T-cell (primary cell): ENCODE measurements at places on chromosomes 13 and 19.

DNA sequence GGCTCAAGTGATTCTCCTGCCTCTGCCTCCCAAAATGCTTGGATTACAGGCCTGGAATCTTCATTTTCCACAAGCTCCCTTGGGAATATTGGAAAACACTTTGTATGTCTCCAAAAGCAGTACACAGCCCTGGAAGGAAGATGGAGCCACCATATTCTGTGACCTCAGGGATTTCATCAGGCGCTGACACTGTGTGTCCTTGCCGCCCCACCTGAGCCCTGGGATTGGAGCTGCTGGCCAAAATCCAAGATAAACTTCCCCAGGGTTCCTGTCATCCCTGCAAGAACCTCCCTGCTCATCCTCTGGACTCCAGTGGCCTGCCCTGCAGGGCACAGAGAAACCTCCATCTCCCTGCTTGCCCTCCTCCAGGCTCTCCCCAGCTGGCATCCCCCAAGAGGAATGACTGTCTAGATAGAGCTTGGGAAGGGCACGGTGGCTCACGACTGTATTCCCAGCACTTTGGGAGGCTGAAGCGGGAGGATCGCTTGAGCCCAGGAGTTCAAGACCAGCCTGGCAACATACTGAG, 1.3 kb upstream of the GNG7 start:
- DNase-seq: no peak

GRCh38 chr19:33407716-33408115, 34.2 kb downstream of the CEBPG start:
- DNase-seq: no peak

DNA sequence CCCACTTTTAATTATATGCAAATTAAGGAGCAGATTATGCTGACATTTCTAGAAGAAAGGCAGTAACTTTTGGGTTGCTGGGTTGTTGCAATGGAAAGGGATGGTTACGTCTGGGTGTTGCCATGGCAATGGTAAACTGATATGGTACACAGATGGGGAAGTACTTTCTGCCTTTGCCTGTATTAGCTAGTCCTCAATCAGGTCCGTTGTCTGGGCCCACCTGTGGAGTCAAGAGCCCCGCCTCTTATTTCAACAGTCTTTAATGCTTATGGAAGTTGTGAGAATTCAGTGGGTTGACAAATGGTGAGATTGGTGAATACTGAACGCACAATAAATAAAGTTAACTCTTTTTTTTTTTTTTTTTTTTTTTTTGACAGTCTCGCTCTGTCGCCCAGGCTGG, 30.6 kb upstream of the DPP9 start:
- no peak for DNase-seq

GRCh38 chr19:7595466-7596133, at the start of gene CAMSAP3:
Gene CAMSAP3, plus strand, starts transcription at chr19:7595863. Its CDS starts 140 bp downstream, at chr19:7596003.
- DNase-seq: no peak

DNA sequence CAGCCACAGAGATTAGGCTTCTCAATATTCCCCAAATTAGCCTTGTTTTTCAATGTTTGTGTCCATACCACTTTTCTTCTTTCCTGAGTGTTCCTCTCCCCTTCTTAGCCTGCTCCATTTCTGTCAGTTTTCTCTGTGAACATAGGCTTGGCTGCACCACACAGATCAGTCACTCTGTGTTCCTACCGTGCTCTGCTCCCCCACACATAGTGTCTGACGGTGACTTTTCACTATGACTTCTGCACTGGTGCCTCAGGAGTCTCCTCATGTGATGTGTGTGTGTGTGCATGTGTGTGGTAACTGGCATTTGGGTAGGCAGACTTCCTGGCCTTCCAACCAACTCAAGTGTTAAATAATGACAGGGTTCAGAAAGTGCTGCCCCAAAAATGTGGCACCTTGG, 47.9 kb upstream of the MYCBP2 start:
- no peak for DNase-seq

GRCh38 chr19:51194527-51195315, 30.2 kb upstream of the CD33 start:
- no peak for DNase-seq

- no peak for DNase-seq
Observed at GRCh38 chr19:32022044-32022640, 323.3 kb upstream of the ZNF507 start.

GRCh38 chr13:30798776-30799355, 63.5 kb downstream of the ALOX5AP start:
- DNase-seq: no peak

DNA sequence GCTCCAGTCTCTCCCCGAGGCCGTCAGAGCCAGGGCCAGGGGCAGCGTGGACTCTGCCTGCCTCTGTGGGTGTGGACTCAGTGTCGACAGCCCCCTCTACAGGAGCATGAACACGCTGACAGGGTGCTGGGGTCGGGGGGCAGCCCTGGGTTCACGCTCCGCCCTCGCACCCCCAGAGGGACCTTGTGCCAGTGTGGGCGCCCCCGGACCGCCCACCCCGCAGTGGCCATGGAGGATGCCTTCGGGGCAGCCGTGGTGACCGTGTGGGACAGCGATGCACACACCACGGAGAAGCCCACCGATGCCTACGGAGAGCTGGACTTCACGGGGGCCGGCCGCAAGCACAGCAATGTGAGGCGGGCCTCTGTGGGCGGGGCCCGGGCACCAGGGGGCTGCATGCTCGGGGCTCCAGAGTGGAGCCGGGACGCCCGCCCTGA, 8.3 kb downstream of the TRPM4 start:
- DNase-seq: no peak

DNA sequence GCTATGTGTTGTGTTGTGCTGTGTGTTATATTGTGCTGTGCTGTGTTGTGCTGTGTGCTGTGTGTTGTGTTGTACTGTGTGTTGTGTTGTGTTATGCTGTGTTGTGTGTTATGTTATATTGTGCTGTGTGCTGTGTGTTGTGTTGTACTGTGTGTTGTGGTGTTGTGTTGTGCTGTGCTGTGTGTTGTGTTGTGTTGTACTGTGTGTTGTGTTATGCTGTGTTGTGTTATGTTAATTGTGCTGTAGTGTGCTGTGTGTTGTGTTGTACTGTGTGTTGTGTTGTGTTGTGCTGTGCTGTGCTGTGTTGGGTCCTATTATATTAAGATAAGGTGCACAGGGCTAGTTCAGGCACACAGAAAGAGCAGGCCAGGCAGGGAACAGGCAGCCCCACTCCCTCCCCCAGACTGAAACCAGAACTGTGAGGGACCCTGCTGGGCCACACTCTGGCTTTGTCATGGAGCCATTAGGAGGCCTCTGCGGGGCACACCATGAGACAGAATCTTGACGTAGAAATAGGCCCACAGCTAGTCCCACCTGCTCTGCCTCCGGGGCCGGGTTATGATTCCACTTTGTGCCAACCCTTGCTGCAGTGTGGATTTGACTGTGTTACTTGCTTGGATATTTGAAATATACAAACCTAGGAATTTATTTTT, 12.1 kb downstream of the SOX1 start:
- DNase-seq: no peak

DNA sequence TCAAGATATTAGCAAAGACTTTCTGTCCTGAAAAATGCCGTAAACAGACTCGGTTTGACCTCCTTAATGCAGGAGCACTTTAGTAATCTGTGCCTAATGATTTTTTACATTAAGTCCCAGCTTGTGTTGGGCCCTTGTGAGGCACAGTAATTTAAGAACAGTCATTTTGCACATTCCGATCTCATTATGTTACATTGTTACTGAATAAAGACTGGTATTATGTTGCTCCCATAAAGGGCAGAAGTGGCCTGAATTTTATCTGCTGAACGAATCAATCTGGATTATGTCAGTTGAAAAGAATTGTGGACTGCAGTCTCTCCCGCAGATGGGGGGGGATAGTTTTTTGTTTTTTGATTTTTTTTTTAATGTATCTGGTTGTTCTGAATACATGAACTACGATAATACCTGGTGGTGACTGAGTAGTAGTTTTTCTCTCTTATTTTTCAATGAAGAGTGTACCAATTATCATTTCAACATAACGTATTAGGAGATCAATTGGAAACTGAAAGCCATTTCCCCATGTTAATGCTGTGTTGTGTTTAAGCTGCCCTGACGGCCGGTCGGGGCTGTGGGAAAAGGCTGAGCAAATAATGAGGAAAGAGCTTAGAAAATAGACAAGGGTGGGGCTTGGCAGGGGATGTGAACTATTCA, 290.2 kb downstream of the ZNF536 start:
- no peak for DNase-seq

GRCh38 chr19:52638601-52639000, 446 bp upstream of the ZNF83 start:
- DNase-seq: no peak

GRCh38 chr13:45827318-45827717, 24.2 kb downstream of the SIAH3 start:
- no peak for DNase-seq

GRCh38 chr19:4732680-4733114, 9.1 kb upstream of the DPP9 start:
- peak; percentile 12 for DNase-seq

DNA sequence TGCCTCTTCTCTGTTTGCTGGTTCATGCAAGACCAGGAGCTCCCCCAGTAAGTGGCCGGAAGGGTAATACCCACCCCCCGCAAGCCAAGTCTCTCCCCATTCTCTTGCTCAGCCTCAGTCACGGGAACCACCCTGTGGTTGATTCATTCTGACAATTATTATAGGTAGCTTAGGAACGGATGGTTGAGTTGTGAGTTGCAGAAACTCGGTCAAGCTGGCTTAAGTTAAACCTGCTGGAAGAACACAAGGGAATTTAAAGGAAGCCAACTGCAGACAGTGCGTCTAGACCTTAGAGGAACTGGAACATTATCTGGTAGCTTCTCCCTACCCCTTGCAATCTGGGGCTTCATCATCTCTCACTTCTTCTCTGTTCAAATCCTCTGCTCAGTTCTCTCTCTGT, 8.9 kb downstream of the FPR1 start:
- no peak for DNase-seq

DNA sequence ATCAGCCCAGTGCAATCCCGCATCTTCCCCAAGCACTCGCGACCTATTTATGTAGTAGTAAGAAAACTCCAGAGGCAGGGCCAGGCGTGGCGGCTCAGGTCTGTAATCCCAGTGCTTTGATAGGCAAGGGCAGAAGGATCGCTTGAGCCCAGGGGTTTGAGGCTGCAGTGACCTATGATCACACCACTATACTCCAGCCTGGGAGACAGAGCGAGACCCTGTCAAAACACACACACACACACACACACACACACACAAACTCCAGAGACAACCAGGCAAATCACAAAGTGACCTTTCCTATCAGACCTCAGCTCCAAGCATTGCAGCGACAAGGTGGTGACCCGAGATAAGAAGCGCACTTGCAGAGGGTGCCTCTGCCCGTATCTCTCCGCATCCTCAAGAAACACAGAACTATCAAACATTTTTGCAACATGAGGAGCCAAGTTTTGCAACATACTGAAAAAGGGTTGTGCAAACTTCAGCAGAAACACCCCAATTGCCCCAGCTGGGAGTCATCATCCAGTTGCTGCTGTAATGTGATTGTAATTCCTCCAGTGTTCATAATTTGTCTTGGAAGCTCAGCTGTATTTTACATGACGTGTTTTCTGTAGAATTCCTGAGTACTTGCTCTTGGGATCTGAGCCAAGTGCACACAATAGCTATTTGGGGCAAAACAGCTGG, 8.7 kb upstream of the KLF2 start:
- no peak for DNase-seq

GRCh38 chr13:99700468-99700867, 199.2 kb downstream of the TM9SF2 start:
- DNase-seq: no peak

- no peak for DNase-seq
Observed at GRCh38 chr13:53250272-53250875, 221.8 kb downstream of the OLFM4 start.

DNA sequence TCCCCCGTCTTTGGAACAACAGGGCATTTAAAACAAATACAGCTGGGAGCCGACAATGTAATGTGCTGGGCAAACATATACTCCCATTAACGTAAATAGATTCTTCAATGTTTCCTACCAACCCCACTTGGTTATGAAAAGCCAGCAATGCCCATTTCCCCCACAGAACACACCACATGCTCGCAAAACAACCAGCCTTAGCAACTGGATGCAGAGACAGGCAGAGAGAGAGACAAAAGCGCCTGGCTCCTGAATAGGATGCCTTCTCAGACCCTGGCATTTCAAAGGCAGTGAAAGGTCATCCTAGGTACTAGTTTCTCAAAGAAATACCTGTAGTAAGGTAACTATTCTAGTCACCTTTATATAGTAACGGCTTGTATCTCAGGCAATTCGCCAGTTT, 462.9 kb downstream of the ITGBL1 start:
- DNase-seq: no peak

DNA sequence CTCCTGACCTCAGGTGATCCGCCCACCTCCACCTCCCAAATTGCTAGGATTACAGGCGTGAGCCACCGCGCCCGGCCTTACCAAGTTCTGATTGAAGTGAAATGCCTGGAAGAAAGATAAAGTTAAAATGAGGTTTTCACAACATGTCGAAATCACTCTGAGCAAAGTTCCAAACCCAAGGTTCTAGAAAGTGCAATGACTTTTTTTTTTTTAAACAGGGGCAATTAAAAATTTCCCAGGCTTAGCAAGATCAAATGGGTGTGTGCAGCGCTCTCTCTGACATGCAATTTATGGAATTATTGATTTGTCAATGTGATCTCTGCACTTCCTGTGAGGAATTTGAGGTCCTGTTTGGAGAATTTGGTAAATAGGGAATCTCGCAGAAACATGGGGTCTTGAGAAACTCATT, 12.8 kb upstream of the MAP2K2 start:
- DNase-seq: no peak

DNA sequence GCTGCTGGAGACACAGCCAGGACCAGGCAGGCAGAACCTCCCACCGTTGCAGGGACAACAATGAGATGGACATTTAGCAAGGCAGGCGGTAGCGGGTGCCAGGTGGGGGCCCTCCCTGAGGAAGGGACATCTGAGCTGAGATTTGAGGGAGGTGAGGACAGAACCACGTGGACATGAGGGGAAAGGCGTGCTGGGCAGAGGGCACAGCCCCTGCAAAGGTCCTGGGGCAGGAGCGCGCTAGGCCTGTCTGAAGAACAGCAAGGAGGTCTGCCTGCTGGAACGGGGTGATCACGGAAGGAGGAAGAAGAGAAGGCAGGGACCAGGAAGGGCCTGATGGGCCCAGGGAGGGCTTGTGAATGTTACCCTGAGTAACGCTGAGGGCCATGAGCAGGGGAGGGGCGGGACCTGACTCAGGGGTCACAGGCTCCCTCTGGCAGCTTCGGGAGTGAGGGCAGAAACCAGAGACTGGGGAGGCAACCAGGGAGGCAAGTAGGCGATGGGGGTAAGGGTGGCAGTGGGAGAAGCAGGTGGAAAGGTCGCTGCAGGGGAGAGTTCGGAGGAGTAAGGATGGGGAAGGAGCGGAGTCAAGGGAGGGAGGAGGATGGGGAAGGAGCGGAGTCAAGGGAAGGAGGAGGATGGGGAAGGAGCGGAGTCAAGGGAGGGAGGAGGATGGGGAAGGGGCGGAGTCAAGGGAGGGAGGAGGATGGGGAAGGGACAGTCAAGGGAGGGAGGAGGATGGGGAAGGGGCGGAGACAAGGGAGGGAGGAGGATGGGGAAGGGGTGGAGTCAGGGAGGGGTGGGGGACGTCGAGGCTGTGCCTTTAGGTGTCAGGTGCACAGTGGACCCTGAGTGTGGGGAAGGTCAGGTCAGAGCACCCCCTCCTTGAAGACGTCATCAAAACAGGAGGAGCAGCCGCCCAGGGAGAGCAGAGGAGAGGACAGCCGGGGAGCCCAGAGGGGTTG, 15.7 kb upstream of the B3GNT3 start:
- no peak for DNase-seq
